ENCODE measurements at places on chromosomes 12 and 14.
A peak's percentile ranks its signal among the peaks of the same experiment; 100 is the strongest.

GRCh38 chr12:20040831-20041230 lies 327.5 kb upstream of the PDE3A start:
- no peak for DNase-seq

- no peak for DNase-seq
Measured at GRCh38 chr12:124397399-124397679, 102.4 kb downstream of the RFLNA start.

DNA sequence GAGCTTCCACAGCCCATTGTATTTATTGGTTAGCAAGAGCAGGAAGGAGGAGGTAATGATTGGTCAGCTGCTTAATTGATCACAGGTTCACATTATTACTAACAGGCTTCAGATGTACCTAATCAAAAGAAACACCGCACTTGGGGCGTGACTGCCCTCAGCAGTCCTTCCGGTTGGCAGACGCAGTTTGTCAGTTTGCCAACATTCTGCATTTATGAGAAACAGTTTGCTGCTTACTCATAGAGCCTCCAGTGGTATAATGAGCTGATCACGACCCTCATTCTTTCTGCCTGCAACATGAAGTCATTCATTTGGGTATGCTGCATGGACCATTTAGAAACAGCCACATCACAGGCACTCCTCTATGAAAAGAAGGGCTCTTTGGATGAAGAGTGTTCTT lies 42.5 kb upstream of the PPM1H start:
- DNase-seq: peak; percentile 29

DNA sequence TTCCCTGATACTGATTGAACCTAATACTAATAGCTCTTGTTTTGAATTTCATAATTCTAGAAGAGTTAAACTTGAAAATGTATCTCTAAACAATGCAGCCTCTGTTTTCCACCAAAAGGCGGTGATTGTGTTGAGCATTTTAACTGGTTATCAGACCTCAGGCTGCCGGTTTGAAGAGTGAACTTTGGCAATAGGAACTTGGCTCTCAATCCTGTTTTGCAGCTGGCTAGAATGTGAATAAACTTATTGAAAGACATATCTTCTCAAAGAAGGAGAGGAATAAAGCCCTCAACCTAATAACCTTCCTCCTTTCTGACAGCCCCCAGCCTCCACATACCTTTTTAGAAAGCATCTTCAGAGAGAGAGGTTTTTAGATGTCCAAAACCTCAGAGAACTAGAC lies 105.4 kb downstream of the SRGAP1 start:
- DNase-seq: peak; percentile 19

GRCh38 chr12:27915021-27915420 lies 57.5 kb downstream of the PTHLH start:
- no peak for DNase-seq
